CD4-positive, CD25-positive, alpha-beta regulatory T cell (primary cell): ENCODE measurements at places on chromosomes 11 and 22. TPM values are rescaled to one million over a fixed set of nuclear protein-coding genes. Genes with fewer than 3 reads are reported as not detected.

DNA sequence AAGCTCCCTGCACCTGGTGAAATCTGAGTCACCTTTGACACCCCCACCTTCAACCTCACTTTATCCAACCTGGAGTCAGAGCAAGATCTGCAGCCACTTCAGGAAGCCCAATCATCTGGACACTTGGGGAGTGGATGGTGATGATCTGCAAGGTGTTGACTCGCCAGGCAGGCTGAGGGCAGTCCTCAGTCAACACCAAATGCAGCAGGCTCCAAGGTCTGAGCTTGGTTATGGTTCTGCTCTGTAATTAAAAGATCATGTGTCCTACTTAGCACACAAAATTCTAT, 446.9 kb downstream of the BRD1 start:
- no peak for DNase-seq

Gene DMC1
- not detected for total RNA-seq

GRCh38 chr22:26430600-26430999, 1.5 kb downstream of the ASPHD2 start:
- no peak for DNase-seq

DNA sequence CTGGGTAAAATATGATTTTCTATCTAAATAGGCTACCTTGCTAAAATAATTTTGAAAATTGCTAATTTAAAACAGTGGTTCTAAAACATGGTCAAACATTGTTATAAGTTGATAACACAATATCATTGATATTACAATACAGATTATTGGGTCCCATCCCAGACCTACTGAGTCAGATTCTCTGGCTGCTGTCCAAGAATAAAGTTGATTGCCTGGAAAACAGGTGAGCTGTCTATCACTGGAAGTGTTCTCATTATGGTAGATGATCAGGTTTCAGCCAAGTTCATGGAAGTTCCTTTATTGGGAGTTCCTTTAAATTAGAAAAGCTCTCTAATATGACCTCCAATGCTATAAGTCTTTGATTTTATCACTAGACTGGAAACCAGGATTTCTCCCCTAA, 52.3 kb downstream of the SC5D start:
- no peak for DNase-seq

Gene DENND5A
- total RNA-seq: 44.3 TPM

Gene P4HA3
- not detected for total RNA-seq

DNA sequence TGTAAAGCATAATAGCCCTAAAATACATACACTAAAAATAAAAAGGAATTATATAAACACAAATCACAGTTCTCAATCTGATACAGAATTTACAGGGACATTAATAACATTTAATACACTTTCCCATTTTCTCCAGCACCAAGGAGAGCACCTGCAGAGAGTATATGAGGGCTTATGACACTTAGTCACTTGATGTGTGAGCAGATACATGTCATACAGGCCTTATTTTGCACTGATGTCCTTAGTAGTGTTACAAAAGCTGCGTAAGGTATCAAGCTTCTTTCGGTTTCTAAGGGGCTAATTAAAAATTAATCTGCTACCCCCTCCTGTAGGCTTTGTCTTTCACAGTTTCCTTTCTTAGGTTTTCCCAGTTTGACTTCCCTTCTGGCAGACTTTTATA, 61.3 kb downstream of the TRIM44 start:
- no peak for DNase-seq

Gene DERL3
- 1.0 TPM for total RNA-seq

- DNase-seq: no peak
These were observed 228.0 kb downstream of the AASDHPPT start for GRCh38 chr11:106305458-106305857.

DNA sequence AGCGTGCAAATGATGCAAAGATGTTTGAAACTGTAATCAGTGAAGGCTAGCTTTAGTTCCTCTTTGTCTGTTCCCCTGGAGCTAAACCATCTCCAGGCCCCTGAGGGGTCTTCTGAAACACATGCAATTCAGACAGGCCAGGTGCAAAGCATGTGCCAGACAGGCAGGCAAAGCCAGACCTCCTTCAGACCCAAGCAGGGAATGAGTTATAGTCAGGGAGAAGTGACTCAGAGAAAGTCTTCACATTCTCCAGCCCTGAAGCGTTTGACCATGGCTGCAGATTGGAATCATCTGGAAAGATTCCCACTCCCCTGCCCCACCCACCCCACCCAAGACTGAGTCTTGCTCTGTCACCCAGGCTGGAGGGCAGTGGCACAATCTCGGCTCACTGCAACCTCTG, 187.0 kb upstream of the ISX start:
- DNase-seq: no peak

DNA sequence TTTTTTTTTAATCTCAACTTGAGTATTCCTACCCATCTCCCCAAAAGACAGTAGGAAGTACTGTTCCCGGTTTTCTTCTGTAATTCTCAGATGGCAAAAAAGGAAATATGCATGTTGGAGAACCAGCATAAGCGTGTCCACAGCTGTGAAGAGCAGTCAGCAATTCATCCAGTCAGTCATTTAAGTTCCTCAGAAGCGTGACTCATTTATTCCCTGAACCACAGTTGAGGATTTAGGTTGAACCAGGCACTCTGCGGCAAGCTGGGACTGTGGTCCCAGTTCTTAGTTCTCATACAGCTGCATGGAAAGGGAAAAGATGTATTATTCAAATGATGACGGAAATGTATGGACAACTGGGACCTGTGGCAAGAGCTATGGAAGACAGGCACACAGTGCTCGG, 61.0 kb upstream of the MYO18B start:
- DNase-seq: no peak

Gene CCDC81
- total RNA-seq: 0.96 TPM

Gene KDM4E
- total RNA-seq: not detected

- DNase-seq: peak; percentile 70
These were observed 19.3 kb downstream of the POLR3H start for GRCh38 chr22:41524809-41525449.

DNA sequence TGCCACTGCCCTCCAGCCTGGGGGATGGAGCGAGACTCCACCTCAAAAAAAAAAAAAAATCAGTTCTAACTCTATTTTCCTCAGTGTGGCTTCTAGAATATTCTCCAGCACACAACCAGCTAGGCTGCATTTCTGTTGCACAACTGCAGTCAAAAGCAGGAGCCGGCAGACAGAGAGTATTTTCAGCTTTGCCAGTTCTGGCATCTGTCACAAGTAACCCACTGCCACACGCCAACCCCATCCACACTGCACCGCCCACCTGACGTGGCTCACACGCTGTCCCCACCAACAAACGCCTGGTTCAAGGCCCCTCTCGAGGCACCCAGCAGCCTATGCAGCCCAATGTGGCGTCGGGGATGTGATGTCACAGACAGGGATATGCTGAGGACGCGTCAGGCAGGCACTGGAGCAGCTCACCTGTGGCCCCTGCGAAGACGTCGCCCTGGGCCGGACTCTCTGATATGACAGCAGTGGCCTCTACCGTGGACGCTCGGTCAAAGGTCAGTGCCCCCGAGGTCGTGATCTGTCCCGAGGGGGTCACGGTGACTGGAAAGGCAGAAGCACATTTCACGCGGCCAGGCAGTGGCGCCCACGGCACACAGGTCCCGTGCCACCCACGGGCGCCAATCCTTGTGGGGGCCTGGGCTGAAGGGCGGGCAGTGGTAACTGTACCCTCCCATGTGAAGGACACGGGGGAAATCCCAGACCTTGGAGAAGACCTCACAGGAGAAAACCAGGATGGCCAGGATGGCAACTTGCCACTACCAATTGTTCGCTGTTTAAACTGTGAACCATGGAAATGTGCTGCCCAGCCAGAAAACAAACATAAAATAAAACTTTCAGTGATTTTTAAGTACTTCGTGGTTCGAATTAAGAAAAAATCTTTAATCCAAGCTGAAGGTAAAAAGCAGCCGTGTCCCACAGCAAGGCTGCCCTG, 15.5 kb downstream of the DEAF1 start:
- DNase-seq: no peak

Gene NUDT22
- 43.1 TPM for total RNA-seq

Gene RCOR2
- not detected for total RNA-seq

DNA sequence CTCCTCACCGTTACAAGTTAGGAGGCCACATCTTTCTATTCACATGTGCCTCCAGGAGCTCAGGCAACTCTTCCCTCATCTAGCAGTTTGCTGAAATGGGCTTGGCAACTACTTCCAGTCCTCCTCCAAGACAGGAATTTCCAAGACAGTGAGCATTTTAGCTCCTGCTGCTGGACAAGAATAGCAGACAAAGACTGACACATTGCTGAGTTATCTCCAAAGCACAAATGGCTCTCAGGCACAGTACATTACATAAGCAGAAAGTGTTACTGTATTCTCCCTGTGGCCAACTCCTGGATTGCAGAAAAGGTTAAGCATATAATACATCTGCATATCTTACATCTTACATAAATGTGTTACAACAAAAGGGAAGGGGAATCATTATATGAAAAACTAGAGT, 83.2 kb upstream of the POU2AF2 start:
- no peak for DNase-seq

DNA sequence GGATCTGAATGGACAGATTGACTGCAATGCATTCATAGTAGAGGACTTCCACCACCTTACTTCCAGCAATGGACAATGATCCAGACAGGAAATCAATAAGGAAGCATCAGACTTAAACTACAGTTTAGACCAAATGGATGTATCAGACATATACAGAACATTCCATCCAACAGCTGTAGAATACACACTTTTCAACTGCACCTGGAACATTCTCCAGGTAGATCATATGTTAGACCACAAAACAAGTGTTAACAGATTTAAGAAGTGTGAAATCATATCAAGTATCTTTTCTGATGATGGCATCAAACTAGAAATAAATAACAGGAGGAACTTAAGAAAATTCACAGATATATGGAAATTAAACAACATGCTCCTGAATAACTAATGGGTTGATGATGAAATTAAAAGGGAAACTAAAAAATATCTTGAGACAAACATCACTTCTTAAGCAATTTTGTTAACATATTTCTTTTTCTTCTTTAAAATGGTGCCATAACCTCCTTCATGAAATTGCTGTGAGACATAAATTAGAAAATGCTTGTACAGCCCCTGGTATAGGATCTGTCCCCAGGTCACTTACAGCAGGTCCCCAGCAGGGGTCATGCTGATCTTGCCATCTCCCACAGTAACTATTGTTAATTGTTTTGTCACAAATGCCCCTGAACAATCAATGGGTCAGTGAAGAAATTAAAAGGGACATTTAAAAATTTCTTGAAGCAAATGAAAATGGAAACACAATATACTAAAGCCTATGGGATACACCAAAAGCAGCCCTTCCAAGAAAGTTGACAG, 100.0 kb upstream of the OR4B1 start:
- no peak for DNase-seq

GRCh38 chr22:36822581-36822980, 5.7 kb upstream of the PVALB start:
- DNase-seq: no peak

Gene CEP164
- total RNA-seq: 73.4 TPM

DNA sequence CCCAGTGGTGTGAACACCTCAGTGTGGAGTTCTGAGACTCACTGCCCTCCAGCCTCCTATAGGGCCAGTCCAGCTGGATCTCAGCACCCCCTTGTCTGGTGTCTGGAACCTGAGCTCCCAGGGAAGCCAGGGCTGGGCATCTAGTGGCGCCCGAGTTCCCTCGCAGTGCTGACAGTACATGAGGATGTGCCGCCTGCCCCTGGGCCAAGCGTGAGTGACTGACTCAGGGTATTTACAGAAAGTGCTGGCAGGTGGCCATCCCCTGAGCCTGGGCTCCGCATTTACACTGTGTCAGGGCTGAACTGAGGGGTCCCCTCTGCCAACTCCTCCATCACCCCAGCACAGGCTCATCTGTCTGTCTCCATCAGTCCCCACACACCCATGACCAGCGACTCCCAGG, 185.3 kb downstream of the BRD1 start:
- no peak for DNase-seq

- DNase-seq: no peak
These were observed 262.2 kb downstream of the TTC28 start for GRCh38 chr22:28417431-28417830.

Gene B3GAT3
- 57.5 TPM for total RNA-seq

DNA sequence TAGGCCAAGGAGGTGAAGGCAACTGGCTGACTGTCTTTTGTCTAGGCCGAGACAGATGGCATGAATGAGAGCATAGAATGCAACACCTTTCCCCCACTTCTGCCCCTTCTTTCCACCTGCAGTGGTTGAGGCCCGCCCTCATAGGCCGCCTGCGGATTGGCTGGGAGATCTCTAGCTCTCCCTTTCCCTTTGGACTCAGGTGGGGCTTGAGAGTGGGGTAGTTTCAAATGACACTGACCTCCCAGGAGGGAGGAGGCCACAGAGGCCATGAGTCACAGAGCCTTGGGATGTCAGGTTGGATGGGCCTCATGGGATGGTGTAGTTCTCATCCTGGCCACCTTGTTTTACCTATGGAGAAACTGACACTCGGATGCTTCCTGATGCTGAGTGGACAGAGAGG, 9.1 kb downstream of the MICAL2 start:
- no peak for DNase-seq

GRCh38 chr11:27535103-27535502, 28.5 kb upstream of the LIN7C start:
- no peak for DNase-seq

Gene KDM4D
- 0.25 TPM for total RNA-seq

Gene TSSK2
- not detected for total RNA-seq

Gene SIDT2
- total RNA-seq: 129 TPM

- DNase-seq: no peak
These were observed 35.6 kb downstream of the MPPED1 start for GRCh38 chr22:43447380-43447779.

- DNase-seq: no peak
These were observed 6.4 kb upstream of the TBC1D10A start for GRCh38 chr22:30332994-30333706.

GRCh38 chr11:87265132-87265531, 227.4 kb downstream of the TMEM135 start:
- DNase-seq: no peak

- DNase-seq: no peak
These were observed 29.0 kb upstream of the LDLRAD3 start for GRCh38 chr11:35914816-35915215.

- peak; percentile 57 for DNase-seq
These were observed 2.8 kb downstream of the PARVB start for GRCh38 chr22:44026630-44027511.

DNA sequence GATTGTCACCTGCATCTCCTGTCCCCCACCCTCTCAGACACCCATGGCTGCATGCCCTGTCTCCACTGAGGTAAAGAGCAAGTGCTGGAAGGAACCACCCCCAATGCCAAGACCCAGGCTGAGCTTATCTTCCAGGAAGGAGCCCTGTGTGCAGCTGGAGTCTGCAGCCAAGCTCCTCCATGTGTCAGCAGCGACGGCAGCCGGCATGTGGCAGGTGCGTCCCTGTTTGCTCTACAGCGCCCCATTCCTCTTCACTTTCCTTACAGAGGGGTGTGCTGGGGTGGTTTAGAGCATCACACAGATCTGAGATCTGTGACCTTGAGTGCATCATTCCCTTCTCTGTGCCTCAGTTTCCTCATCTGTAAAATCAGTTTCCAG, 7.7 kb upstream of the MN1 start:
- DNase-seq: no peak

DNA sequence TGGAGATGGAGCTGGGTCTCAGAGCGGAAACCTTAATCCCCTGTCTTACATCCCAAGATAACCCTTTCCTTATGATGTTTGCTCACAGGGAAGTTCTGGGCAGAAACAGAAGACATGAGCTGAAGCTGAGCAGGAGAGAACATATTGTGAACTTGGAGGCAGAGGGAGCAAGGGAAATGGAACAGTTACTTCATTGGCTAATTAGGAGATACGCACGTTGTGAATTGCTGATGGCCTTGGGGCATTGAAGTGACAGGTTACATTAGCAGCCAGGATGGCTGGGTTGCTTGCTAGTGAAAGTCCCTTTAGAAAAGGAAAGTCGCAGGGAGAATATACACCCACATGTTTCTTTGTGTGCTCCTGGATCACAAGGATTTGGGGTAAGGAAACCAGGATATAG, 48.7 kb downstream of the TENM4 start:
- DNase-seq: no peak
